Forelimb muscle (tissue), 1 donor: ENCODE measurements at places on chromosomes 3 and 15. TPM values are rescaled to one million over a fixed set of nuclear protein-coding genes. Genes with fewer than 3 reads are reported as not detected.

Gene ACTC1
- 9,469 TPM for polyA plus RNA-seq

Gene DUOXA2
- not detected for polyA plus RNA-seq

Gene ROBO2
- 2.2 TPM for polyA plus RNA-seq

DNA sequence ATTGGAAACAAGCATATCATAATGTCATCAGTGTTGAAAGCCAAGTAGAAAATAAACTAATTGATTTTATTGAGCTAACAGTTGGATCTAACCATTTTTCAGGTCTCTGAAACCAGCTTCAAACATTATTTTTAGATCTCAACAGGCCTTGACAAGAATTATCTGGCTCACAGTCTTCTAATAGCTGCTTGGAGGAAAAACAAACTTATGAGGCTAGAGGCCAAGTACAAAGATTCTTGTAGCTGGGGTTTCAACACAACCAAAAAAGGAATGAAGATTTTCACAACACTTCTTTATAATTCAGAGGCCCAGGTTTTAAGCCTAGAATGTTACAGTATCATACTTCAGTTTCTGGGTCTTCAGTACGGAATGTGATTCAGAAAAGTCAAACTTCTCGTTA lies 3.7 kb downstream of the SETMAR start:
- DNase-seq, result peak; percentile 31

- no peak for DNase-seq
Observed at GRCh38 chr3:15284121-15284889, 48.1 kb downstream of the SH3BP5 start.

DNA sequence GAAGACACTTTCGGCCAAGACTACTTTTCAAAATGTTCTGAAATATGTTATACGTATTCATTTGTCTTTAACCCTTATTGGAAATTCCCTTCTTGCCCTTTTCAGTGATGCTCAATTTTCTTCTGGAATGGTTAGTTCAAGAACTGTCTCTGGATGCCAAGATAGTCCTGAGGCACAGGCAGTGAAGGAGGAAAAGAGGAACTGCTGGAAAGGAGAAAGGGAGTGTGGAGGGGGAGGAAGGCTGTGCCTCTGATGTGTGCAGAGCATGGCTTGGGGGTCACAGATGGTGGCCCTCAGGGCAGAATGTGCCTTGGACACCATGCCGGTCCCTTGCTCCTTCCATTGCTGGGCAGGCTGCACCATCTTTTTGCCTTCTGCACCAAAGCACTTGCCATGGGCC lies 73.7 kb downstream of the CEP63 start:
- no peak for DNase-seq

- no peak for DNase-seq
Observed at GRCh38 chr3:46934498-46935167, 41.9 kb downstream of the CCDC12 start.

GRCh38 chr15:83108266-83109219 lies 1.1 kb downstream of the TM6SF1 start:
- peak; percentile 24 for DNase-seq

DNA sequence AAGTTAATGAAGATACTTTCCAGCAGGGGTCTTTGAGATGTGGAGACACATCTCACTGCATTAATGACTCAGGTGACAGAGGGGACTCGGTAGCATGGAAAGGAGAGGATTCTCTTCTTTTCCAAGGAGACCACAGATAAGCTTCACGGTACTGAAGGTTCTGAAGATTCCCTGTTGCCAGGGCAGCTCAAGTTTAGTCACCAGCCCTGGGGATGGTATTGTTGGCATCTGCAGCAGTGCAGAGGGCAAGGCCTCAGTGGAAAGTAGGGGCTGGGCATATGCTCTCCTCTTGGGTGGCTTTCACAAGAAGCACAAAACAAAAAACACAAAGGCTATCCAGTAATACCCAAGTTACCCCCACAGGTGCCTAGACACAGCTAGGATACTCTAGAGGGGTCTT lies 38.0 kb upstream of the MRPL3 start:
- DNase-seq, result no peak

GRCh38 chr3:6518709-6519345 lies 342.1 kb upstream of the GRM7 start:
- no peak for DNase-seq

DNA sequence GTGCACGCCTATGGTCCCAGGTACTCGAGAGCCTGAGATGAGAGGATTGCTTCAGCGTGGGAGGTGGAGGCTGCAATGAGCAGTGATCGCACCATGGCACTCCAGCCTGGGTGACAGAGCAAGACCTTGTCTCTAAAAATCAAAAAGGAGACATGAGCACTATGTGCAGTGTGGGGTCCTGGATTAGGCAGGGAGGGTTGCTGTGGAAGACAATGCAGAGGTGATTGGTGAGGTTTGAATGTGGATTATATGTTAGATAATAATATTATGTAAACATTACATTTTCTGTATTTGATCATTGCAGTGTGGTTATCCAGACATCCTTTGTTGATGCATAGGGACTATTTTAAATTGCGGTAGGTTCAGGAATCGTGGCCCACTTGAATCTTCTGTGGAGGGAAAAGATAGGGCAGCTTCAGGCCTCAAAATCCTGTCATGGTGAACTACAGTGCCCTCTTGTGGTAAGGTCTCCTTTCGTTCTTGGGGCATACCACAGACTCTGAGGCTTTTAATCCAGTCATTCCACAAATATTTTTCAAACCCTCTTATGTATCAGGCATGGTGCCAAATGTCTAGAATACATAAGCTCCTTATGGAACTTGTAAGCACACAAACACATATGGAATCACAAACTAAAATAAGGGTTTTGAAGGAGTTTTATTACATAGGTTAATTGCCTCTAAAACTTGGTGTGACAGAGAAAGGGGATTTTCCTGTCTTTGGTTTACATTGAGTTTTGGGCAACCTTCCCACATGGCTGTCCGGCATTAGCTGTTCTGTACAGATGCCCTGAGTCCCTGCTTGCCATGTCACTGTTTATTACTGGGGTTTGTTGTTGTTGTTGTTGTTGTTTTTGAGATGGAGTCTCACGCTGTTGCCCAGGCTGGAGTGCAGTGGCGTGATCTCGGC lies 37.7 kb downstream of the GPD1L start:
- peak; percentile 65 for DNase-seq

GRCh38 chr15:55260562-55261131 lies 29.0 kb downstream of the RAB27A start:
- DNase-seq, result no peak
